HFFc6 (cell line): ENCODE measurements at places on chromosomes 12 and 14. TPM values are rescaled to one million over a fixed set of nuclear protein-coding genes. Genes with fewer than 3 reads are reported as not detected.

DNA sequence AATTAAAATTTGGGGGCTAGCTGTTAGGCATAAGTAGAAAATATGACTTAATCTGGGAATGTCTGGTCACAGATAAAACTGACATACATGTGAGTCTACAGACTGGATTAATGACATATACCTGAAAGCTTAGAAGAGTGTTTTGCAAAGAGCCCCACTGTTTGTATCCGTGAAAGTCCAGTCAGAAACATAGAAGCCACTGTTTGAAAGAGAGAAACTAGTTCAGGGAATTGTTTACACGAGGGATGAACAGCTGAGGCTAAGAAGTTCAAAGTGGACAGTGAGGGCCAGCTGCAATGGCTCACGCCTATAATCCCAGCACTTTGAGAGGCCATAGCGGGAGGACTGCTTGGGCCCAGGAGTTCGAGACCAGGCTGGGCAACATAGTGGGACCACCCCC, 36.2 kb upstream of the SGPP1 start:
- DNase-seq, result no peak

- no peak for DNase-seq
These were observed 5.8 kb upstream of the C1RL start for GRCh38 chr12:7114851-7115250.

- no peak for DNase-seq
These were observed 9.5 kb upstream of the RERG start for GRCh38 chr12:15230751-15231150.

- DNase-seq, result no peak
These were observed 174.6 kb downstream of the SLC25A21 start for GRCh38 chr14:36997843-36998242.

- no peak for DNase-seq
These were observed 22.5 kb upstream of the SLC6A12 start for GRCh38 chr12:236445-236844.

DNA sequence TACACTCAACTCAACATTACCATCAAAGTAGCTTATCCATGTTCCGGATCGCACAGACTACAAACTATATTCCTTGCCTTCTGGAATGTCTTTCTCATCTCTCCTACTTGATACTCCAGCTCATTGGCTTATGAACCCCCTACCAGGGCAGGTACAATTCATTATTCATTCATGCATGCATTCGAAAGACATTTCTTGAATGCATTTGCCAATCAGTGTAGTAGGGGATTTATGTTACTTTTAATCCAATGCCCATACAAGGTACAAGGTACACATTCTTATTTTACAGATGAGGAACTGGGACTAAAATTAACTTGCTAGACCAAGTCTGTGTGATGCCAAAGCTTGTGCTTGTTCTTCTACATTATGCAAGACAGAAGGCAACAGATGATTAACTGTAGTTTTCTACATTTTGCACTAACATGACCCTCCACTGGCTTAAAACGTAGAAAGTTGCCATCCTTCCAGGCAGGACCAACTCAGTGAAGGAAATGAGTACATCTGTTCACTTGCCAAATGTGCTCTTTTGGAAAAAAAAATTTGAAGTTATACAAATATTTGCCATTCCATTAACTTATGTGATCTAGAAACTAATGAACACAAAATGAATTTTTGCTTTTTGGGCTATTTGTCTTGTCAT, 53.8 kb upstream of the KCNJ8 start:
- no peak for DNase-seq

DNA sequence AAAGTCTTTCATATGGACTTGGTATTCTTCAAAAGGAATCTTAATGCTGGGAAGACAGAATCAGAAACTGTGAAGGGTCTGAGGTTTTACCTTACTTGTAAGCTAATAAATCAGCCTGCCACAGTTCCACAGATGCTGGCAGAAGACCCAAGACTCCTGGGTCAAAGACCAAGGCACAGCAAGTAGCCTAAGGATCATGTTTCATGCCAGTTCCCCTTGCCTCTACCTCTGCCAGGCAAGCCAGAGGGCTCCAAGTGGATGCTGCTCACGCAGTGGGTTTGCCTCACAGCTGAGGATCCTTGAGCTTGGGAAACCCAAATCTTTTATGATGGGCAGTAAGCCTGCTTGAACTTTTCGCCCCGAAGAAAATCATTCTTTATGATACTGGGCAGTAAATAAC, 15.2 kb upstream of the RXYLT1 start:
- no peak for DNase-seq

GRCh38 chr12:101858361-101858760, 19.0 kb upstream of the DRAM1 start:
- DNase-seq, result no peak

DNA sequence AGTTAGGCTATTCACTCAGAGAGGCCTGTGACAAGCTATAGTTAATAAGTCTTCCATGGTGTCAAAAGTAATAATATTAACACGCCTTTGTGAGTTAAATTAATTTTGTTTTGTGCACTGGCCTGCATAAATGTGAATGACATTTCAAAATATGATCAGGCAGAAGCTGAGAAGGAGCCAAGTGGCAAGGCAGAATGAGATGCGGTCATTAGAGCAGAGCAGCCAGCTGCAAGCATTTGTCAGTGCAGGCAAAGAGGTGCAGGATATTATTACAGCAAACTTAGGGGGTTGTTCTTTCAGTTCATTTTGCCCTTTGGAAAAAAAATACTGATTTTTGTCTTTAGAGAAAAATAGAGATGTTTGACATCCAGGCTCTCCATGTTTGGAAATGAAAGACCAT, 364.5 kb downstream of the PAWR start:
- DNase-seq, result no peak

DNA sequence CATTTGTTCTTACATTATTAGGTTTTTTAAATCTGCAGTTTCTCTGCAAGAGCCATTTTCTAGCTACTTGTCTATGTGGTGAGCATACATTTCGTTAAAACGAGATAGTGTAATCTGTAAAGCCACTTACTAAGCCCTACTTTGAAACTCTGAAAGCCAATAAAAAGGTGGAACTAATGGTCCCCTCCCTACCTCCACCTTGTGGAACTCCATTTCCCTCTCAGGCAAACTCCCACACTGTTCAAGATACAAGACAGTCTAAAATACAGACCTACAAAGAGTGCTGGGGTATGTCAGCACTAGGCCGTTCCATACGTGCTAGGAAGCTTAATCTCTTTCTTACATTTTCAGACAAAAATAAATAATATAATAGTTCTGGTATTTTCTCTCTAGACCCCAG, 74.1 kb downstream of the DUSP6 start:
- no peak for DNase-seq

DNA sequence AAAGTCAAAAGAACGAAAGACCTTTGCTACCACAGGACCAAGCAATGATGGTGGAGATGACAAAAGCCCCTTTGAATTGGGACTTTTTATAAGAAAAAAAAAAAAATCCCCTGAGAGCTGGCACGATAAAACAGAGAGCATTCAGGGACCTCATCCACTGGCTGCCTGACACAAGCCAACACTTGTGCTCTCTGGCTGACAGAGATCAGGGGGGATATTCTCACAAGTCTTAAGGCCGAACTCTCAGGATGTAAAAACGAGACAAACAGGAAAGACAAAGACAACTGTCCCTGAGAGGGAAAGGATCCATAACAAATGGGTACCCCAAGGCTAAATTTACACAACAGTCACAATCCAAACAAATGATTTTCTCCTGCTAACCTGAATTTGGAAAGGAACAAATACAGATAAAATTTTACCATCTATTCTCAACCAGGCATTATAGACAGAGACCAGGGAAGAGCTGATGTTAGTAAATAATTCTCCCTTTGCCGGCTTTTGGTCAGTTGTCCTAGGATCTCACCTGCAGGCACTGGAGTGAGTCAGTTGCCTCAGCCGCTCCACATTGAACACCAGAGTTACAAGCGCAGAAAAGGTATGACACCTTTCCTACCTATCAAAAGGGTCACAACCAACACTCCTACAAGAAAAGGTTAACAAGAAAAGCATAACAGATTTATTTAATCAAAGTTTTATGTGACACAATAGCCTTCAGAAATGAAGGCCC, 37.9 kb upstream of the GARIN6 start:
- DNase-seq, result no peak

DNA sequence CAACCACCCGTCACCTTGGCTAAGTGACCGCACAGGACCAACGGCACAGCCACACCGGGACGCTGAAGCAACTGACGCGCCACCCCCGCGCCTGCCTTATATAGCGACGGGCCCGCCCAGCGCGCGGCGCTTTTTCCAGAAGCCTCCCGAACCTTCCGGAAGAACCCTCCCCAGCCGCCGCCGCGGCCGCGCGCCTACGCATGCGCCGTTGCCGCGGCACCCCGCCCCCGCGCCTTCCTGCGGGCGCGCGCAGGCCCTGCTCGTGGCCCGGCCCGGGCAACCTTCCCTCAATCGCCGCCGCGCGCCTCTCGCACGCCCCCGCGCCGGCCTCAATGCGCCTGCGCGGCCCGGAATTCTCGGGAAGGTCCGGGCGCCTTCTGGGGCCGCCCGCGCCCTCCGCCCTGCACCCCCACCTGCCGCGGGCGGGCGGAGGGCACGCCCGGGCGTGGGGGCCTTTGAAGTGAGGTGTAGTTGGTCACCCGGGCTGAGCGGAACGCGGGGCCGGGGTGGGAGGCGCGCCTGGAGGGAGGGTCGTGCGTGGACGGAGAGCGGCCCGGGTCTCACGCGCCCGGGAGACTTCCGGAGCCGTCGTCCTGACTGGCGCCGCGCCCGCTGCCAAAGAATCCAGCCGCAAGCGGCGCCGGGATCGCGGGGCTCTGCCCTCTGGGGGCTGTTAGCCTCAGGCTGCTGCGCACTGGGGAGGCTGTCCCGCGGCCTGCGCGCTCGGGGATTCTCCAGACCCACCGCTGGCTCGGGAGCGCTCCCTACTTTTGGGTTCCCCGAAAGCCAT, at the start of gene HSP90AA1:
HSP90AA1 (minus strand) TSS at position 73 of the 790 bp plus-strand sequence. CDS start 666 bp downstream, outside the sequence.
- DNase-seq, result peak; percentile 90

- DNase-seq, result no peak
These were observed 107.5 kb downstream of the SCARB1 start for GRCh38 chr12:124756166-124756565.

GRCh38 chr14:90419200-90419599, 22.4 kb downstream of the CALM1 start:
- peak; percentile 87 for DNase-seq

DNA sequence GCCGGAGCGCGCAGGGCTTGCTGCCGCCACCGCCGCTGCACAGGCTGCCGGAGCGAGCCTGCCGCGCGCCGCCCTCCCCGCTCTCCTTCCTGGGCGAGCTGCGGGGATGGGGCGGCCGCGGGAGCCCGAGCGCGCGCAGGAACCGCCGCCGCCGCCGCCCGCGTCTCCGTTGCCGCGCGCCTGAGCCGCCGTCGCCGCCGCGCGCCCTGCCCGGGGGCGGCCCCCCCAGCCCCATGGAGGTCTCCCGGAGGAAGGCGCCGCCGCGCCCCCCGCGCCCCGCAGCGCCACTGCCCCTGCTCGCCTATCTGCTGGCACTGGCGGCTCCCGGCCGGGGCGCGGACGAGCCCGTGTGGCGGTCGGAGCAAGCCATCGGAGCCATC, 352 bp downstream of the PLXNC1 start:
- DNase-seq, result no peak

- DNase-seq, result no peak
These were observed 224.0 kb upstream of the PDE3A start for GRCh38 chr12:20144341-20144740.

- no peak for DNase-seq
These were observed 30.6 kb downstream of the CLECL1 start for GRCh38 chr12:9702255-9702654.

- no peak for DNase-seq
These were observed 14.7 kb upstream of the MSRB3 start for GRCh38 chr12:65263777-65264176.

GRCh38 chr12:91256411-91256810, 73.8 kb upstream of the DCN start:
- no peak for DNase-seq

GRCh38 chr14:36654794-36655381, 6.8 kb upstream of the PAX9 start:
- DNase-seq, result no peak

DNA sequence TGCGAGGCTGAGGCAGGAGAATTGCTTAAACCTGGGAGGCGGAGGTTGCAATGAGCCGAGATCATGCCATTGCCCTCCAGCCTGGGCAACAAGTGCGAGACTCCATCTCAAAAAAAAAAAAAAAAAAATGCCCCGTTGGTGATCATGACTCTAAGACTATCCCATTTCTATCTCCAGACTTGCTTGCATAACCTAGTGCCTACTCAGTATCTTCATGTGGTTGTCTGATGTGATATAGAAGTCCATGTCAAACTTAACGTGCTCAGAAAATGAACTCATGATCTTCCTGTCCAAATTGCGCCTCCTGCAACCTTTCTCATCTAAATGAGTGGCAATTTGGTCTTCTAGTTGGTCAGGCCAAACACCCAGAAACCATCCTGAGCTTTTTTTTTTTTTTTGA, 4.7 kb upstream of the TSFM start:
- DNase-seq, result no peak

DNA sequence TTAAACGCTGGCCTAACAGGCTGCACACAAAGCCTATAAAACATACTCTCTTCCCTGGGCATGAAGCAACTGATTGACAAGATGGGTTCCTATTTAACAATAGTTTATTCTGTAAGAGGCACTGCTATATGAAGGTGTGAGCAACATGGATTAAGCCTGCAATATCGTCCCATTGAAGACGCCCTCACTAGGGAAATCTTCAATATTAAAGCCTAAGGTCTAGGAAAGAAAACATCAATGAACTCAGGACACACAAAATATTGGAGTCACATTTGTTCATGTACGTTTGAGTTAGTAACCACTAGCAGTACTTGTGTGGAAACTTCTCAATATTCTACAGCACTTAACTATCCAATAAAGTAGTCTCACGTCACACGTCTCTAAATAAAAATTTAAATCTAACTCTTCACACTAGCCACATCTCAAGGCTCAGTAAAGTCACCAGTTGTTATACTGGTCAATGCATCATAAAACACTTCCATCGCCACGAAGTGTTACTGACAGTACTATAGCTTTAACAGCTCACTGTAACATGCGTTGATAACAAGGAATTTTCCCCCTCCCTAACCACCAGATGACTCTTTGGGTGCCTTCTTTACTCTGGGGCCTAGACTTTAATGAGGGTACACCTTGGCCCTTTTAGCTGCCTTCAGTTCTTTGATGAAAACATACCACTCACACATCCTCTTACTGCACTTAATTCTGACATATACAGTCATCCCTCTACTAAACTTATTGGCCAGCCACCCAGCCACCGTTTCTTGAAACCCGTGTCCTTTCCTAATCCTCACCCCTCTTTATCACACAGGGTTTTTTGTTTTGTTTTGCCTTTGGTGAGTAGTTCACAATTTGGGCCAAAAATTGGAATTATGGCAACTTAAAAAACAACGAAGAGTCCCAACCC, 50.1 kb upstream of the OR5AU1 start:
- no peak for DNase-seq

The KIAA0586 gene
- 18.2 and 29.1 TPM in 2 replicates for total RNA-seq

The AJUBA gene
- total RNA-seq, result 67.2 to 74.9 TPM (median 73.3 TPM) in 3 replicates

The CIROP gene
- not detected in 3 replicates for total RNA-seq

The GALNT6 gene
- total RNA-seq, result 75.1 to 91.9 TPM (median 90.9 TPM) in 3 replicates

The APOF gene
- not detected in 3 replicates for total RNA-seq

The TESPA1 gene
- total RNA-seq, result not detected in 3 replicates

The GPRC5D gene
- not detected in 3 replicates for total RNA-seq

The LUM gene
- total RNA-seq, result 46.7 to 66.8 TPM (median 63.0 TPM) in 3 replicates

The NPC2 gene
- 69.1 and 71.3 TPM in 2 replicates for total RNA-seq

The GPR137C gene
- 0.63 and 0.85 TPM in 2 replicates for total RNA-seq

The KRT6C gene
- not detected in 3 replicates for total RNA-seq

The ERBB3 gene
- total RNA-seq, result 1.0 and 2.5 TPM in 2 replicates
